Renal pelvis (tissue), 12 donors: ENCODE measurements at places on chromosomes 11 and 22. TPM values are rescaled to one million over a fixed set of nuclear protein-coding genes. Genes with fewer than 3 reads are reported as not detected.
A peak's percentile ranks its signal among the peaks of the same experiment; 100 is the strongest.

- no peak for DNase-seq
These were observed 14.0 kb downstream of the USP35 start for GRCh38 chr11:78202733-78203167.

The ADORA2A gene
- 8.8 TPM for polyA plus RNA-seq

The PATE1 gene
- polyA plus RNA-seq, result not detected

DNA sequence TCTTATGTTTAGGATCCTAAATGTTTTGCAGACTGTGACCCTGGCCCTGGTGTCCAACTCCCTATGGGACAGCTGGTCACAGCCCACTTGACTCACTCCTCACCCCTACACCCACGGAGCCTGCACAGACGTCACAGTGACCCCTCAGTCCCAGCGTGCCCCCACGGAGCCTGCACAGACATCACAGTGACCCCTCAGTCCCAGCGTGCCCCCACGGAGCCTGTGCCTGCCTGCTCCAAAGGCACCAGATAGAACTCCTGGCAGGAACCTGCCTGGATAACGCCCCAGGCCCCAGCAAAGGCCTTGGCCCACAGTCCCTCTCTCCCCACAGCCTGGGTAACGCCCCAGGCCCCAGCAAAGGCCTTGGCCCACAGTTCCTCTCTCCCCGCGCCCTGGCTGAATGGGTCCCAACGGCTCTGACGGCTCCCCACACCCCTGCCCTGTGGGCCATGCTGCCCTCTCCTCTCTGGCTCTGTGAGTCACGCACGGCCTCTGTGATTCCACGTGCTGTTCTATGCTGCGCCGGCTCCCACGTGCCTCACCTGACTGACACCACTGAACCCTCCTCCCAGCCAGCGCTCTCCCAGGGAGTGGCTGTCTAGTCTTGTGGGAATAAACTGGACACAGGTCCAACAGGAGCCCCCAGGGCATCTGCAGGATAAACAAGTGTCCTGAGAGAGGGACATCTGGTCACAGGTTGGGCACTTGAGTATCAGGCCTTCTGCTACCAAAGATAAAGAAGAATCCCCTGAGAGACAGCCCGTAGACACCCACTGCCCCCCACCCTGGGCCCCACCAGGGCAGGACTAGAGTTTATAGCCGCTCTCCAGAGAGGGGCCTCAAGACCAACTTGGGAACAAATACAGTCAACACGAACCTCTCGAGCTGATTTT, 250.3 kb downstream of the BRD1 start:
- no peak for DNase-seq

- no peak for DNase-seq
These were observed 465.3 kb upstream of the TENM4 start for GRCh38 chr11:79906164-79906563.

The KCNK4 gene
- not detected for polyA plus RNA-seq

- DNase-seq, result peak; percentile 71
These were observed 21.4 kb upstream of the CADM1 start for GRCh38 chr11:115525531-115526006.
